T-helper 2 cell (primary cell): ENCODE measurements at places on chromosomes 16 and 17.
A peak's percentile ranks its signal among the peaks of the same experiment; 100 is the strongest.

DNA sequence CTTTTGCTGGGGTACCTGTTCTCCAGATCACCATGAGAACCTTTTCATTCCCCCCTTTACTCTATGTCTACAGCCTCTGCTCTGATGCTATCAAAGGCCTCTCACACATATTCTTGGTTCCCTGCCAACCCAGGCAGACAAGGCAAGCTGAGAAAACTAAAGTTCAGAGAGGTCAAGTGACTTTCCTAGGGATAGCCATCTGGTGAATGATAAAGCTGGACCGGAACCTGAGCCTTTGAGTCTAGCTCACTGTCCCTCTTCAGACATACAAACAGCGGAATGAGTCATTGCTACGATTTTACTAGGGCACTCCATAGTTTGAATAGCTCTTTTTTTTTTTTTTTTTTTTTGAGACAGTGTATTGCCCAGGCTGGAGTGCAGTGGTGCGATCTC is 73.3 kb downstream of the XYLT1 start:
- DNase-seq, result no peak

DNA sequence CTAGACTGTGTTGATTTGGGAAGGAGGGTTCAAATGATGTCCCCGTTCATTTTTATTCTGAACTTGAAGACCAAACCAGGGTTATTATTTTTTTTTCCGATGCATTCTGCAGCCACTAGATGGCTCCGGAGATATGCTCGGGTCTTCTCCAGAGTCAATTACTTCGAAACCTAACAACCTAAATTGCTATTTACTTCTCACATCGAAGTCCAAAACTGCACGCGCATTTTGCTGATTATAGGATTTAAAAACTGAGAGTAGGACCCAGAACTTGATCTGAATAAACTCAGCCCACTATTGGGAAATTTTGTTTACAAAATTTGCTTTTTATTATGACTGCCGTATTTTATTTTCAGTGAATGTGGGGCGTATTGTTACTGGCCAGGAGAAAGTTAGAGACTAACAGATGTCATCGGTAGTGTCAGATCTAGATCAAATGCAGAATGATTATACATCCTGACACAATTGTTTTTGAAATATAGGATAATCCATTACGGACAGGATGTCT is 263.8 kb downstream of the HS3ST3A1 start:
- DNase-seq, result peak; percentile 33

GRCh38 chr16:68644715-68645493 is at the start of gene CDH3:
Gene CDH3 (plus strand): TSS chr16:68645310. CDS start chr16:68645380, 70 bp downstream.
- no peak for DNase-seq

DNA sequence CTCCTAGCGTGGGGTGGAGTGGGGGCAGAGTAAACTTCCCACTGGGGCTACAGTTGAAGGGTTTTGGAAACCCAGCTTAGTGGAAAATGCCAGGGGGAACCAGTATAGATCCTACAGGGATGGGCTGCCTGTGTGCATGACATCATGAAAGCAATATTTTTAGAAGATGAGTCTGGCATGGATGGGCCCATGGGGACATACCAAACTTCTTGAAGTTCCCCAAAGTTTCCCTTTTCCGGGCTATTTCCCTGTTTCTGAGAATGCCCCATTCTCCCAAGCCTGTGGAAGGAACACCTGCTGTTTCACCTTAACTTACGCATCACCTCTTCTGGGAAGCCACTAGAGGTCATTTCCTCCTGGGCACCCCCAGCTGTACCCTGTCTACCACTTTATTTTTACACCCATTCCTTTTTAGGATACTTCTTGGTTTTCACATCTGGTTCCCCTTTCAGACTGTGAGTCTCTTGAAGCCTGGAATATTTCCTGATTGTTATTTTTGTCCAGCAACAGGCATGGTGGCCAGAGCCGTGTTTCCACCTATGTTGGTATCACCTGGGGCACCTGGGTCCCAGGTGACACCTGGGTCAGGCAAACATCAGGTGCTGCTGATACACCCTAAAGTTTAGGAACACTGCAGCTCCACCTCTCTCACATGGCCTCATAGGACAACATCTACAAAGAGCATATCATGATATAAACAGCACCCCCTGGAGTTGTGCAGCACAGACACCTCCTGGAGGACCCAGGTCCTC is 9.8 kb downstream of the SOCS3 start:
- no peak for DNase-seq

GRCh38 chr17:45197108-45197507 is 24.6 kb upstream of the FMNL1 start:
- no peak for DNase-seq

DNA sequence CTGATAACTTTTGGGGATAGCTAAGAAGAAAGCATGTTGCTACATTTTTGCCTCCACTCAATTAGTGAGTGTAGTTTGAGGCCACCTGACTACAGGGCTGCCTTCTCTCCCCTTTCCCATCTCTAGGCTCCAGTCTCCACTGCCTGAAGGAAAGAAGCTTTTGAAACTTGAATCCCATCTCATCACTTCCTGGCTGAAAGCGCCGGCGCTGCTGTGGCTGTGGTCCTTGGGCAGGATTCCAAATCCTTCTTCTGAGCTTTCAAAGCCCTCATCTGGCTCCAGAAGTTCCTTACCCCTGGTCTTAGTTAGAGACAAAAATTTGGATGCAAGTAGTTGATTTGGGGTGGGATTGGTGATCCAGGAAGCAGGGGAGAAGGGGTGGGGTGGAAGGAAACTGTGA is 119.4 kb downstream of the FOXL1 start:
- DNase-seq, result no peak

DNA sequence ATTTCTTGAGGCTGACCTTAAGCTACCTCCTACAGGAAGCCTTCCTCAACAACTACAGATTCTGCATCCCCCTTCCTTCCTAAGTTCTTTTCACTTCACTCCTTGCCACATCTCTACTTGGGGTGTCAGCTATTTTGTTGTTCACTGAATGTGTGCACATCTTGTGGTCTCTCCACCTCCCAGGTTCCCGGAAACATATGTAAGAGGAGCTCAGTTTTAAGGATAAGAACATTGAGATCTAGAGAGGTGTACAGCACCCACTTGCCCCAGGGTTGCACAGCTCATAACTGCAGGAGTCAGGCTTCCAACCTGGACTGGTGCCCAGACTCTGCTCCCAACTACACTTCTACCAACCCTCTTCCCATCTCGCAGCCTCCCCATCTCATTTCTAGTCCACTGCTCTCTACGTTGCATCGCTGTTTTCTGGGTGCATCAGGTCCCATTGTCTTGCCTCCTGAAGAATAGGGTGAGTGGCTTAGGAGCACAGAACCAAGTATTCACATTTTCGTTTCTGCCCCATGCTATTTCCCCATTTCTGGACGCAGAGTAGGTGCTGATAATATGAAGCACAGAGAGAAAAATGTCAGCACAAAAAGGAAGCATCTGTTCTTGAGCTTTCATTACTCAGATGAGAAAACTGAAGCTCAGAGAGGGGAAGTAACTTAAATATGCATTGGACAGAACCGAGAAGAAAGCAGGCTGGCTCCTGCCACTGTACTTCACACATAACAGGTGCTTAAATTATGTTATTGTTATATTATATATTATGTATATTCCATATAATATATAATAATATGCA is 292.0 kb upstream of the CCL2 start:
- no peak for DNase-seq

- no peak for DNase-seq
These were observed 6.3 kb upstream of the ABCC1 start for GRCh38 chr16:15942931-15943690.

DNA sequence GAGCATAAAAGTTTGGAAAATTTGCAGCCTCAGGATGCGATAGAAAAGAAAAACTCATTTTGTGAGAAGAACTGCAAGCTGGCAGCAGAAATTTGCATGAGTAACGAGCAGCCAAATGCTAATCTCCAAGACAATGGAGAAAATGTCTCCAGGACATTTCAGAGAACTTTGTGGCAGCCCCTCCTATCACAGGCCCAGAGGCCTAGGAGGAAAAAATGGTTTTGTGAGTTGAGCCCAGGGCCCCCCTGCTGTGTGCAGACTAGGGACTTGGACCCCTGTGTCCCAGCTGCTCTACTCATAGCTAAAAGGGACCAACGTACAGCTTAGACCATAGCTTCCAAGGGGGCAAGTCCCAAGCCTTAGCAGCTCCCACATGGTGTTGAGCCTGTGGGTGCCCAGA is 34.3 kb downstream of the APPBP2 start:
- no peak for DNase-seq

- peak; percentile 65 for DNase-seq
These were observed 802 bp downstream of the CYLD start for GRCh38 chr16:50742576-50743200.

GRCh38 chr17:31997005-31997404 is 10.2 kb upstream of the LRRC37B start:
- DNase-seq, result no peak

GRCh38 chr16:23310217-23310616 is 8.1 kb downstream of the SCNN1B start:
- no peak for DNase-seq

GRCh38 chr16:31149332-31149731 is 534 bp downstream of the PRSS36 start:
- DNase-seq, result no peak

- peak; percentile 45 for DNase-seq
These were observed 8.0 kb downstream of the SPPL2C start for GRCh38 chr17:45852535-45853297.

- peak; percentile 76 for DNase-seq
These were observed 500 bp downstream of the MAF start for GRCh38 chr16:79599837-79600637.

GRCh38 chr16:81437865-81438264 is 6.7 kb upstream of the CMIP start:
- no peak for DNase-seq

- no peak for DNase-seq
These were observed 57.2 kb upstream of the CACNG3 start for GRCh38 chr16:24198807-24199533.
